CD4-positive, alpha-beta T cell treated with Interleukin-6 at 100 ng/mL for 8 hours (primary cell): ENCODE measurements at places on chromosomes 12 and 14.

GRCh38 chr12:2373307-2373706 lies 320.5 kb downstream of the CACNA1C start:
- DNase-seq = no peak

DNA sequence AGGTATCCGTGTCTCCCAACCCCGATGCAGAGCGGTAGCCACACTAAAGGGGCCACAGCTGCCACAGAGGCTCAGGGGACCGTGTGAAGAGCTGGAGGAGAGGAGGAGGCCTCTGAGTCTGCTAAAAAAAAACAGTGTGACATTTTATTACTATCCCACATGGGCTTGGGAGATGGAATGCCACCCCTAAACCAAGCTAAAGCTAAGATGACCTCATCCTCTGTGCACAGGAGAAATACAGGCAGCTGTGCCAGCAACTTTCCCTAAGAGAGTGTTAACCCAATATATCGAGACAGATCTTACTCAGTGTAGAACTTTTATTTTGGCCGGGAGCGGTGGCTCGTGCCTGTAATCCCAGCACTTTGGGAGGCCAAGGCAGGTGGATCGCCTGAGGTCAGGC lies 18.0 kb downstream of the BCL2L14 start:
- no peak for DNase-seq

DNA sequence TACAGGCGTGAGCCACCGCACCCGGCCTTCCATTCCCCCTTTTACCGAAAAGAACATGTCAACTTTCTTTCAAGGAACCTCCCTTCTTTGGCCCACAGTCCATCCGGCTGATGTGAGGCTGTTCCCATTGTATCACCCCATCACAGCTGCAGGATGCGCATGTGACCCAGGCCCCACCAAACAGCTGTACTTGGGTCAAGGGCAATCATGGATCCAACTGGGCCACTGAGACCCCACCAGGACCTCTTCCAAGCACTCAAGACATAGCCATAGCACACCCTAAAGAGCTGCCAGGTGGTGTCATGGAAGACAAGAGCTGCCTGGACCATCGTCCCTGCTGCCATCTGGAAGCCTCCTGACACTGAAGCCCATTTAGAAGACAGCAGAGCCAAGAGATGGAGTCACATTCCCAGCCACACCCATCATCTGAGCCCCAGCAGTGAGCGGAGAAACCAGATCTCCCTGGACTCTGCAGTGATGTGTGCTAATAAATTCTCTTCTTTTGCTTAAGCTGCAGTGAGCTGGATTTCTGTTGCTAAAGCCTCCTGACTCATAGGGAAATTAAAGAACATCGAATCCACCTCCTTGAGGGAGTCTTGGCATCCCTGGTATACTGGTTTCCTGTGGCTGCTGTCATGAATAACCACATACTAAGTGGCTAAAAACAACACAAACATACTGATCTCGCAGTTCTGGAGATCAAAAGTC lies 105.6 kb downstream of the KSR2 start:
- no peak for DNase-seq

- no peak for DNase-seq
Observed at GRCh38 chr14:72982146-72982708, 44.7 kb downstream of the ZFYVE1 start.

DNA sequence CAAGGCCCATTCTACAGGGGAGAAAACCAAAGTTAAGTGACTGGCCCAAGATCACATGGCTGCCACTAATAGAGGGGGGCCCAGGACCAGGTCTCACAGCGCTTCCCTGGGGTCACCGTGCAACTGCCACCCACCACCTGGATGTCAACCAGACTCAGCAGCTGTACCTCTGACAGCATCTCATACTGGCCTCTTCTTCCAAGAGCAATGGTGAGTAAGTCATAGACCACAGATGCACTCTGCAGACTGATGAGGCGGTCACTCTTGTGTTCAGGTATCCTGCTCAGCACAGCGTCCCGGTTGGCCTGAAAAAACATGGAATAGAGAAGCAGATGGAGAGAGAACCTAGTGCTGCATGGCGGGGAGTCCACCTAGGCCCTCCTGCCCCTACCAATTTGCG lies 139.9 kb downstream of the TTC7B start:
- no peak for DNase-seq

- no peak for DNase-seq
Observed at GRCh38 chr14:48690349-48690748, 895.8 kb downstream of the RPS29 start.

DNA sequence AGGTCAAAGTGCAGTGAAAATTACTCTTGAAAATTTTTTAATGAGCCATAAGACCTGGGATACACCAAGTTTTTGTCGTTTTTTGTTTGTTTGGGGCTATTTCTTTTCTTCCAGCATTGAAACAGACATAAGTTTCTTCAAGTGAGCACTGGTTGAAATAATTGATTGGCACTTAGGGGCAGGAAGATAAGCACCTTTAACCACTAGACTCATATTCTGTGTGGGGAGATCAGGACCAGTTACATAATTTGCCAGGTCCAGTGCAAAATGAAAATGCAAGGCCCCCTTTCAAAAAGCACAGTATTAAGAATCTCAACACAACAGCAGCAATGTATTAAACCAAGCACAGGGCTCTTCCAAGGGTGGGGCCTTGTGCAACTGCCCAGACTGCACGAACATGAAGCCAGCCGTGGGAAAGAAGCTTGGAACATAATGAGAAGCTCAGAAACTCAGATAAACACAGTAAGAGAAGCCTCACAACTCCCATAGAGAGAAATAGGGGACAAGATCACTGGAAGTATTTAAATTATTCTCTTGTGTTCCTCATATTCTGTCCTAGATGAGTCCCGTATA lies 3.2 kb upstream of the TCP11L2 start:
- no peak for DNase-seq

- no peak for DNase-seq
Observed at GRCh38 chr14:34251662-34252061, 210.4 kb downstream of the SPTSSA start.

- no peak for DNase-seq
Observed at GRCh38 chr12:106987846-106988245, 900 bp upstream of the MTERF2 start.

- no peak for DNase-seq
Observed at GRCh38 chr14:104352493-104353220, 214.3 kb downstream of the KIF26A start.

- DNase-seq = no peak
Observed at GRCh38 chr12:15858353-15858752, 23.8 kb upstream of the STRAP start.

GRCh38 chr12:47712171-47712570 lies 6.3 kb upstream of the RPAP3 start:
- DNase-seq = no peak

DNA sequence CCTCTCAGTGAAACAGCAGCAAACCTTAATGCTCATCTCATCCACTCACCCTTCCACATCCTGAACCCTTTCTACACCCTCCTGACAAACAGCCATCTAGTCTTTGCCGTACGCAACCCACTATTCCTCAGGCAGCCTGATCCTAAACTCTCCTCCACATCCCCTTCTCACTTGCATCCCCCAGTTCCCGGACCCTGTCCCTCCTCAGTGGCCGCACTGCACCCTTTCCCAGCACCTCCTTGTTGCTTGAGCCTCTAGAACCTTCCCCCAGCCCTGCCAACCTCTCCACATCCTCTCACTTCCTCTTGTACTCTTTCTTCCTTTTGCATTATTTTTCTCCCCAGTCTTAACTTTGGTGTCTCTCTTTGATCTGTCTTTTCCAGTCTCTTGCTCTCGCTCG lies 42.9 kb downstream of the IQSEC3 start:
- no peak for DNase-seq

- DNase-seq = no peak
Observed at GRCh38 chr14:24789378-24789884, 155.4 kb upstream of the GZMB start.

- DNase-seq = no peak
Observed at GRCh38 chr12:95608252-95609033, 57.2 kb upstream of the USP44 start.

- DNase-seq = no peak
Observed at GRCh38 chr12:104825408-104825807, 132.7 kb downstream of the SLC41A2 start.

DNA sequence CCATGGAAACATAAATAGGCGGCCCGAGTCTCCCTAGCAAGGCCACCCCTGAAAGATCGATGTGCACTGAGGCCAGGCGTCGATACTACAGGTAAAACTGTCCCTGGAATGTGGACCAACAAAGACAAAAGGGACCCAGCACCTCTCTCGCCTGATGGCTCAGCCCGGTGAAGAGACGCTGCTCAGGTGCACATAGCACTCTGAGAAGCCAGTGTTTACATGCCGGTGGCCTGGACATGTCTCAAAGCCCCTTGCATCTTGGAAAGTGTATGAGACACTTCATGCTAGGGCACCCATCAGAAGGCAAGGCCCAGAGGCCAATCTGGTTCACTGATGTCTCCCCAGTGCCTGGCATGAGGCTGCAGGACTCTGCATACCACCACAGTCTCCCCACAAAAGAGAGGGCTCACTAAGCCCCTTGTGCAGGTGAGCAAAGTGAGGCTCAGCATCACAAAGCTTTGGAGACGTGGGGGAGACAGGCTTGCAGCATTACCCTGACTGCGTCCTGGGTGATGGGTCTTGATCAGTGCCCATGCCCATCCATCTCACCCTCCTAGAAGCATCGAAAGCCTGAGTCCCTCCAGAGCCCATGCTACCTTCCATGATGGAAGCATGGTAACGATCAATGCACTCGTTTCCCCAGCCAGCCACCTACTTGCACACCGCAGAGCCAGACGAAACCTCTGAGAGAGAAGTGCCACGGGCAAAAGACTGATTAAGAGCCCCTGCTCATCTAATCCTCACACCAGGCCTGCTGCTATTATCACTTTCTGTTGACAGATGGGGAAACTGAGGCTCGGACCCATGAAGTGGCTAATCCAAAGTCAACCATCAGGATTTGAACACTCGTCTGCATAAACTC lies 16.1 kb downstream of the BCL11B start:
- DNase-seq = no peak

DNA sequence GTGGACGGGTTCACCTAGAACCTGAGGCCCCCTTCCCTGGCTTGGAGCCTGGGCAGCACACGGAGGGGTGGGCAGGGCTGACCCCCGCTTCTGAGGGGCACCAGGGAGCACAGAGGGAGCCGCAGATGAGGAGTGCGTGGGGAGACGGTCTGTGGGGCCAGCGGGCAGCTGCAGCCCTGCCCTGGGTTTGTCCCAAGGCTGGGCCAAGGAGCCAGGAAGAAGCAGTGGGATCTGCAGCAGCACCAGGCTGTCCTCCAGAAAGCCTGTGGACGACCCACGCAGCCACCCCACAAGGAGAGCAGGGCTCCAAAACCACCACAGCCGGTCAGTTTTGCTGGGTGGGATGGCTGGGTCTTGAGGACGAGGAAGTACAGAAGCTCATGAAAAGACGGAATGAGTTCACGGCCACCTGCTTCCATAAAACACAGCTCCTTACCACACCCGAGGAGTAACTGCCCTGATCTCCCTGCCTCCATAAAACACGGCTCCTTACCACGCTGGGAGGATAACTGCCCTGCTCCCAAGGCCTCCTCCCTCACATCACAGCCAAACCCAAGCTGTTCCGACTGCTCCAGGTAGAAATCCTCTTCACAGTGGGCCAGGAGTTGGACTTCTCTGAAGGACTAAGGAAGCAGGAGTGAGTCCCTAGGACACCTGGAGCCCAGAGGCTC lies 9.9 kb upstream of the GOLGA3 start:
- no peak for DNase-seq

DNA sequence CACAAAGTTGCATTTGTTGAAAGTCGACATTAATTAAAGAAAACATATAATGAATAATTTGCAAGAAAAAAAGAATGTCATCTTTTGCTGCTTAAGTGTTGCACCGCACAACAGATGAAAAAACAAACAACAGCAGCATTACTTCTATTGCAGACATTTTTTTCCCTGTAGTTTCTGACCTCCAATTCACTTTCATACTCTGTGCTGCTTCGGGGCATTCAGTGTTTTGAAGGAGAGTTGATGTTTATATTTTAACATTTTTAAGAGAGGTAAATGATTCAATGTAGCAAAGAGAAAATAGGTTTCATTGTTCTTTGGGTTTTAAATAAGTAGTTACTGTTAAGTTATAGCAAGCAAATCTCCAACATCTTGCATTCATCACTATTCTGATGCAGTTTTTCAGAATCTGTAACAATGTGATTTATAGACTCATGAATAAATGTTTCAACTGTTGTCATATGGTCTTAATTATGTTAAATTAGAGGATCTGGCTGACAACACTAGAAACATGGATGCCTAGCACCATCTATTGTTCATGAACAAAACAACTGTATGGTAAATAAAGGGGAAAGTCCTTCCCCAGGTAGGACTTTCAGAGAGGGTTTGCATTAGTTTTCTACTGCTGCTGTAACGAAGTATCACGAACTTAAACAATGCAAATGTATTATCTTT lies 168.1 kb downstream of the BCAT1 start:
- DNase-seq = no peak

DNA sequence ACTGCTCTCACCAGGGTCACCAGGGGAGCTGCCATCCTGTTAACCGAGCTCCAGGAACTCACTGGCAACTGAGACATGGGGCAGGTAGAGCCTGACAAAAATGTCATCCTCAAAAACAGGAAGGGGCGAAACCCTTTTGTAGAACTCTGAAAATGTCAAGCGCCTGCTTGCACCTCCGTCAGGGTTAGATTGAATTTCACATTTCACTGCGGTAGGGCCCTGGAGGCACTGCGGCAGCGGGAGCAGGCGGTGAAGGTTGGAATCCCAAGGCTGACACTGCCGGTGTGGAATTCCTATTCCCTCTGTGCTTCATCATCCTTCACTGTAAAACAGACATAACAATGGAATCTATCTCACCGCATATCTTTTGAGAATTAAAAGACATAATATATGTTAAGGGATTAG lies 142.8 kb upstream of the TMCC3 start:
- no peak for DNase-seq

GRCh38 chr14:90808759-90809529 lies 7.3 kb downstream of the TTC7B start:
- DNase-seq = no peak

DNA sequence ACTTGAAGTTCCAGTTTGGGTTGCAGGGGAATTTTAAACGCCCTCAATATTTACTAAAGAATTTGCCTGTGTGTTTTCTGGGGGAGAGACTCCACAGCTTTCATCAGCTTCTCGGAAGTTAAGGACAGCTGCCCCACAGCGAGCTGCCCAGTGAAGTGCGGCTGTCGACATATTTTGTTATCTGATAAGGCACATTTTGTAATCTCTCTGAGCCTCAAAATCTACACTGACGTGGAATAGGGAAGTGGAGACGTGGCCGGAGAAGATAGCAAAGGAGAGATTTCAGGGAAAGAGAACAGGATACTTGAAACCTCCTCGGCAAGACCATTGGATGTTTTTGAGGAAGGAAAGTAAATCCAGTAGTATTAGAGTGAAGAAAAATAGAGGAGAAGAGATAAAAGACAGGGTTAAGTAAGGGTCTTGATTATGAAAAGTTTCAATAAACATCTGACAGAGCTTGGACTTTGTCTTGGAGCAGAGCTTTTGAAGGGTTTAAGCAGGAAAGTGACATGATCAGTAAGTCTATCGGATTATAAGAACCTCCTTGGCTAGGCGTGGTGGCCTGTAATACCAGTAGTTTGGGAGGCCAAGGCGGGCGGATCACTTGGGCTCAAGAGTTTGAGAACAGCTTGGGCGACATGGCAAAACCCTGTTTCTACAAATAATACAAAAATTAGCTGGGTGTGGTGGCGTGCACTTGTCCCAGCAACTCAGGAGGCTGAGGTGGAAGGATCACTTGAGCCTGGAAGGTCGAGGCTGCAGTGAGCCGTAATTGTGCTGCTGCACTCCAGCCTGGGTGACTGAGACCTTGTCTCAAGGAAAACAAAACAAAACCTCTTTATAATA lies 1.1 kb downstream of the POLR3B start:
- no peak for DNase-seq

- DNase-seq = no peak
Observed at GRCh38 chr12:119826661-119827445, 50.3 kb downstream of the CIT start.

- no peak for DNase-seq
Observed at GRCh38 chr12:131001493-131001892, 47.8 kb downstream of the ADGRD1 start.
